Body of pancreas (tissue), 4 donors: ENCODE measurements at places on chromosomes 16 and 17. TPM values are rescaled to one million over a fixed set of nuclear protein-coding genes. Genes with fewer than 3 reads are reported as not detected.

TAF1C gene
- 33.5 TPM for total RNA-seq

NACA2 gene
- total RNA-seq, result not detected

IFI35 gene
- total RNA-seq, result 19.5 TPM

KRTAP3-2 gene
- not detected for total RNA-seq

TMIGD1 gene
- not detected for total RNA-seq

TM4SF5 gene
- 1.8 TPM for total RNA-seq
